CD4-positive, CD25-positive, alpha-beta regulatory T cell (primary cell): ENCODE measurements at places on chromosomes 7 and 10.

DNA sequence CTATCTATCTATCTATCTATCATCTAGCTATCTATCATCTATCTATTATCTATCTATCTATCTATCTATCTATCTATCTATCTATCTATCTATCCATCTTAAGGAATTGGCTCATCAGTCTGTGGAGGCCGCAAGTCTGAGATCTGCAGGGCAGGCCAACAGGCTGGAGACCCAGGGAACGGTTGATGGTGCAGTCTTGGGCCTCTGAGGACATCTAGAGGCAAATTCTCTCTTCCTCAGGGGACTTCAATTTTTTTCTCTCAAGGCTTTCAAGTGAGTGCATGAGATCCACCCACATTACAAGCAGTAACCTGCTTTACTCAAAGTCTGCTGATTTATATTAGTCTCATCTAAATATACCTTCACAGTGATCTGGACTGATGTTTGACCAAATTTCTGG, 197.0 kb downstream of the GLRX3 start:
- DNase-seq = no peak

GRCh38 chr10:29144126-29144525, 144.7 kb upstream of the LYZL1 start:
- DNase-seq = no peak

GRCh38 chr7:121178869-121179497, 149.8 kb upstream of the WNT16 start:
- no peak for DNase-seq

GRCh38 chr10:113854761-113855588, 514 bp downstream of the NHLRC2 start:
- peak; percentile 43 for DNase-seq

GRCh38 chr7:140673063-140673773, 473 bp downstream of the ADCK2 start:
- peak; percentile 37 for DNase-seq

GRCh38 chr10:69633673-69634635, 3.9 kb downstream of the FAM241B start:
- DNase-seq = no peak

- DNase-seq = no peak
Measured at GRCh38 chr7:148173369-148173768, 417.2 kb upstream of the C7orf33 start.

GRCh38 chr7:2612445-2613097, 19.2 kb upstream of the TTYH3 start:
- DNase-seq = no peak

GRCh38 chr10:117631276-117632145, 89.0 kb downstream of the EMX2 start:
- no peak for DNase-seq

DNA sequence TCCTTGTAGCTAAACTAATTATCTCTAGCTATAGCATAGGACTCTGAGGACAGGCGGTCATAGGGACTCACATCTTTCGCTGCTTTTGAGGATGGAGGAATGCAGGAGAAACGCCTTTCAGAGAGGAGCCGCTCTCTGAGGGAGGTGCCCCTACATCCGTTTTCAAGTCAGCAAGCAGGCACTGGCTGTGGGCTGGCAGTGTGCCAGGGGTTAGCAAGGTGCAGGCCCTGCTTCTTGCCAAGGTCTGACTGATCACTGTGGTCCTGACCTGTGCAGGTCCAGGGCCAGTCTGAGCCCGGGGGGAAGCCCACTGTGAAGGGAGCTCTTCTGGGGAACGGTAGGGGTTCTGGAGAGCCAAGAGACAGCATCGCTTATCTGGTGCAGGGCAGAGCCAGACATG, 89.4 kb downstream of the SH3PXD2A start:
- DNase-seq = peak; percentile 64

- DNase-seq = no peak
Measured at GRCh38 chr10:14625765-14626525, 148.8 kb downstream of the FAM107B start.

GRCh38 chr10:117547016-117547715, 4.6 kb downstream of the EMX2 start:
- no peak for DNase-seq

GRCh38 chr10:1148855-1149605, 92.8 kb downstream of the WDR37 start:
- DNase-seq = no peak

- DNase-seq = no peak
Measured at GRCh38 chr7:50620433-50620832, 55.2 kb upstream of the DDC start.

GRCh38 chr7:69823151-69823744, 225.0 kb downstream of the AUTS2 start:
- no peak for DNase-seq

- no peak for DNase-seq
Measured at GRCh38 chr7:19772306-19772705, 1.1 kb downstream of the TMEM196 start.

DNA sequence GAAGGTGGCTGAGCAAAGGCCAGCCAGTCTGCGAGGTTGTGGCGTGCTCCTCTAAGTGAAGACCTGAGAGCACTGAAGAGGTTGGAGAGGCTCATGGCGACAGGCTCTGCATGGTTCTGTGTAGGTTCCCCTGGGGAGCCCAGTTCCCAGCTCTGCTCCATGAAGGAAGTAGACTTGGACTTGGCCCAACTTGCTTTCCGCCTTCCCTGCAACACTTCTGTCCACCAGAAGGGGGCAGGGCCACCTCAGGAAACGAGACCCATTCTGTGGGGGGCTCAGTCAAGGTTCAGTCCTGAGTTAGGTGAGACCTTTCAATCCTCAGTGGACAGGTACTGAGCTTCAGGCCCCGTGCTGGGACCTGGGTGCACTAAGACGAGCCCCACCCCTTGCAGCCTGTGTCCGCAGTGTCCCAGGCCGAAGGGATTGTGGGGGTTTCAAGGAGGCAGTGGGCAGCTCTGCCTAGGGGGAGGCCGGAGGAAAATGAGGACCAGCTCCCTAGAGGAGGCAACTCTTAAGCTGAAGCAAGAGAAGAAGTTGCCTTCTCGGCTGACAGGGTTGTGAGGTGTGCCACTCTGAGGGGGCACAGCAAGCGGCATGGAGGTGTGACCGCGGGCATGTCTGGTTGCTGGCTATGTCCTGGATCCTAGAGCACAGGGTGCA, 15.0 kb upstream of the PCBD1 start:
- no peak for DNase-seq

- DNase-seq = no peak
Measured at GRCh38 chr7:5635461-5636445, 145.7 kb downstream of the RNF216 start.

GRCh38 chr7:155469311-155470185, 11.6 kb downstream of the EN2 start:
- DNase-seq = no peak

- no peak for DNase-seq
Measured at GRCh38 chr7:158518980-158519632, 68.5 kb downstream of the PTPRN2 start.

DNA sequence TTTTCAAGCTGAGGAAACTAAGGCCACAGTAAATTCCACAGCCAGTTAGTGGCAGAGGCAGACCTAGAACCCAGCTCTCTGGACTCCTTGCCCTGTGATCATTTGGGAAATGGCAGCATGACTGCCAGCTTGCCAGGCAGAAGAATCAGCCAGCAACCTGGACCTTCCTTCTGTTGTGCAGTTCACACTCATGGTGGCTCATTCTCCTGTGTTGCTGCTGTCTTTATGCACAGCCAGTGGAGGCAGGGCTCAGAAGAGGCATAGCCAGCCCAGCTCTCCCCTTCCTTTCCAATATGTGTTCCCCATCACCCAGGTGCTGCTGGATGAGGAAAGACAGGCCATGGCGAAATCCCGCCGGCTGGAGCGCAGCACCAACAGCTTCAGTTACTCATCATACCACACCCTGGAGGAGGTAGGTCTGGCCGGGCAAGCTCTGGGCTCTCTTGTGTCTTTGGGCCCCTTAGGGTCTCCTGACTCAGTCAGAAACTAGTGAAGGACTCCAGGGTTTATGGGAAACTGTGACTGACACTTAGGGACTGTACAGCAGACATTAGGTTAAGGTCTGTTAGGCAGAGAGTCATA, 14.8 kb downstream of the CPA5 start:
- no peak for DNase-seq

DNA sequence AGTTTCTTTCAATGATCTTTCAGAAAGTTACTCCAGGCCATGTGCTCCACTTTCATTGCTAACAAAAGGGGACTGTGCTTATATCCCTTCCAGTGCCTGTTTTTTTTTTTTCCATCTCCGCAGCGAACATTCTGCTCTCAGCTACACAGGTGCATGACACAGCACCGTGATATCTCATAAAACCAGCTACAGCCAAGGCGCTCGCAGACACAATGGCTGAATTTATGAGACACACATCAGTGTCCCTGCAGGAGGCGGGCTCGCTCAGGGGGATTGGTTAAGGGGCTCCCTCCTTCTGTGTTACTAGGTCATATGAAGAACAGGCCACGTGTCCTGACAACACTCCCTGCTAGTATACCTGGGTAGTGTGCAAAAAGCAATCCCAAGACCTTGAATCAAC, 245.5 kb downstream of the SKAP2 start:
- no peak for DNase-seq

GRCh38 chr10:132065491-132066105, at the start of gene JAKMIP3:
Gene JAKMIP3, plus strand, starts transcription at chr10:132065946. Its CDS starts 38,863 bp downstream, at chr10:132104809.
- DNase-seq = no peak

DNA sequence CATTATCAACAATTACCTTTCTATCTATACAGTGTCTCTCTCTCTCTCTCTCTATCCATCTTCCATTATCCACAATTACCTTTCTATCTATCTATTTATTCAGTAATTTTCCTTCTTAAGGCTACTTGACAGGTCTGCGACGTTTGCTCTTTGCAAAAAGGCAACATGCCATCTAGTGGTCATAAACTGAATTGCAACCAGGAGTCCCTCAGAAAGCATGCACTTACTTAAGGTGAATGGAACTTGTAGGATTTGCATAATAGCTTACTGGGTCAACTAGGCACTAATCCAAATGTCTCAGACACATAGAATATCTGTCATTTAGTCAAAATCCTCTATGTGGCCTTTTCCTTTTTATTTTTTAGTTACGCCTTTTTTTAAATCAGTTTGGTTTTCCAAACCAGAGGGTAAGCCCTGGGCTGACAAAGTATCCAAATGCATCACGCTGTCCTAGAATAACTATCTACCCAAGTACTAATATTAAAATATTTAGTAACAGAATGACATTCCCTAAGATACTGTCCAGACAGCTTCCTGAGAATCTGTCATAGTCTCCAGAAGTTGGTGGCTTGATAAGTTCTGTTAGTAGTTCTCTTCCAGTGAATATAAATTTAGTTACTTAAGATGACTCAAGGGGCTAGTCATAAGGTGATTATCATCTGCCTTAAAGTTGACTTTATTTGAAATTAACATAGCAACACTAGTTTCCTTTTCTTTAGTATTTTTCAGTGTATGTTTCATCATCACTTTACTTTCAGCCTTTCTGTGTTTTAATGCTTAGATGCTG, 208.3 kb downstream of the PPP1R3A start:
- DNase-seq = peak; percentile 53
